ENCODE measurements at places on chromosomes 2 and 18.

DNA sequence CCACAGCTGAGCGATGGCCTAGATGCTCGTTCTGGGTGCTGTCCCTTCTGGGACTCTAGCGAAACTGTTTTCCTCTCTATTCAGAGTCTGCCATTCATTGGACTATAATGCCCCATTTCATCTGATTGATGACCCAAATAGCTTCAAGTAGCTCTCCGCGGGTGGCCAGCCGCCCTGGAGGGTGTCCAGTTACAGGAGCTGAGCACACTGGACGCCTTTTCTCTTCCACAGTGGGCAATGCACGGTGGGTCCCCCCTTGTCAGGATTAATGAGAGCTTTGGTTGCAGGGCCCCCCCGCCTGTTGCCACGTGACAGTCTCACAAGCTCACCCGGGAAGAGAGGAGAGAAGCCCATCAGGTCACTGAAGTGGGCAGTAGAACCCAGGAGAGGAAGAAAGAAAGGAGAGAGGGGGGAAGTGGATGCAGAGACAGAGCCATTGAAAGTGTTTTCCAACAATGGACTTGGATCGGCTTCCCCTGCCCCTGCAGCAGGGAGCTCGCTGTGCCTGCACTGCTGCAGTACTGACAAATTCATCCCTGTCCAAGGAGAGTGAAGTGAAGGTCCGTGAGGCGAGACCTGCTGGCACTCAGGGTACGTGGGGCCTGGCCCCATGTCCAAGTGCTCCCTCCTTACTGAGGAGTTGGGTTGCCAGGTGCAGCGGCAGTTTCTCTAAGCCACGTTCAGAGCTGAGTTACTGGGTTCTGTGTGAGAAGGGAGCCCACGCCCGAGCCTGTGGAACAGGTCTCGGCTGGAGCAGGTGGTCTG lies 44.8 kb downstream of the DIPK1C start:
- DNase-seq = no peak

- DNase-seq = no peak
Measured at GRCh38 chr2:19865151-19865550, 36.6 kb downstream of the TTC32 start.

DNA sequence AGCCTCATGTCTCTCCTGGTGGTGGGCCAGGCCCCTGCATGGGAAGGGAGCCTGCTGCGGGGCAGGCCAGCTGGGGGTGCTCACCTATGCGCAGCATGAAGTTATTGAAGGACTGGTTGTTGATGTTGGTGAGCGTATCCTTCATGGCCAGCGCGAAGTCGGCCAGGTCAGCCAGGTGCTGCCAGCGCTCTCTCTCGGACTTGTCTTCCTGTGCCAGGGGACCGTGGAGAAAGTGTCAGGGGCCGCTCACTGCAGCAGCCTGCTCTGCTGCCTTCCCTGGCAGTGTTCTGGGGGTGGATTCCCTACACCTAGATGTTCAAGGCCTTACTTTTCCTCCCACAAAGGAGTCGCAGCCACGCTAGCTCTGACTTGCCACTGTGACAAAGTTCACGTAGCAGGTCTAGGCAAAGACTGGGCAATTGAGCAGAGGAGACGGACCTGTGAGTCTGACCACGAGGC lies 28.2 kb downstream of the CENPO start:
- DNase-seq = no peak

- DNase-seq = no peak
Measured at GRCh38 chr2:101693991-101694588, 3.4 kb upstream of the MAP4K4 start.

GRCh38 chr2:119197126-119197405 lies 26.6 kb upstream of the STEAP3 start:
- DNase-seq = no peak

GRCh38 chr2:73089270-73090030 lies 17.9 kb upstream of the SFXN5 start:
- no peak for DNase-seq

DNA sequence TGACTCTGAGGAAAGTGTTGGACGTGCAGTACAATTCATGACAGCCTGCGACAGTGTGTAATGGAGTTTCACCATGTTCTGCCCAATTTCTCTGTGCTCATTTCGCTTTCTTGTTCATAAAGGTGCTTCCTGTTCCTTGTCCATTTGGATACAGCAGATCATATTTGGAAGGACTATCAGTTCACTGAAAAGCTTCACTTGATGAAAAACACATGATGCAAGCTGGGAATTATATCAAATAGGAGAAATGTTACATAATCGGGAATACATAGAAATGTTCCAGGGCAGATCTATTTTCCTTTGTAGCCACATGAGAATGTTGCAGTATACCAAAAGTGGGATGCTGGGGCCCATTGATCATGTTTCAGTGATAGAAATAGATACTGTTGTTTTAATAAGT lies 266.3 kb upstream of the SLC14A2 start:
- DNase-seq = no peak

DNA sequence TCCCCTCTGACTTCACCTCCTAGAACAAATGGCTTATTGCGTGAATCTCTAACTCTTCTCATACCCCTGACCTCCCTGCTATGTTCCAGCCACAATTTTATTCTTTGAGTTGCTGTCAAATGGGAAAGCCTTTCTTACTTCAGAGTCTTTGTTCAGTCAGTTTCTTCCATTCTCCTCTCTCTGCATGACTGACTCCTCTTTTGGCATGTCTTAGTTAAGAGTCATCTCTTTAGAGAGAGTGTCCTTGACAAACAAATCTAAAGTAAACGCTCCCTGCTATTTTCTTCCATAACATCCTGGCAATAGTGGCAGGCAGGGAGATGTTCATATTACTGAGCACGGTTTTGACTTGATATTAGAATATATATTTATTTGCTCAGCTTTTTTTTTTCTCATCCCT lies 170.7 kb upstream of the ERBB4 start:
- DNase-seq = no peak

DNA sequence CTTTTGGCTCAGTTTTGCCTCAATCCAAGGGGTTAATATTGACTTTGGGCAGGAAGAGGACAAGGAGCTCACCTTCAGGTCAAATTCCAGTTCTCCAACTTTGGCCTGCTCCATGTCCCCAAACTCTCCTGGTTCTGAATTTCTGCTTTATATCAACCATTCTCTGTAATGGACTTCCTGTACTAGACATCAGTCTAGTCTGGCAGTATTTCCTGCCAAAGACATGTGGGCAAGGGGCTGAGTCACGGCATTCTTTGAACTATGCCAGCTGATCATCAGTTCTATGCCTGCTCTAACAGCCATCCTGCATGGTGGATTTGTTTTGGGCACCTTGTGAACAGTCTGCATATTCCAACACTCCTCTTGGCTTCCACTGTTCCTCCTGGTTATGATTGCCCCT lies 199.4 kb downstream of the ZEB2 start:
- no peak for DNase-seq

DNA sequence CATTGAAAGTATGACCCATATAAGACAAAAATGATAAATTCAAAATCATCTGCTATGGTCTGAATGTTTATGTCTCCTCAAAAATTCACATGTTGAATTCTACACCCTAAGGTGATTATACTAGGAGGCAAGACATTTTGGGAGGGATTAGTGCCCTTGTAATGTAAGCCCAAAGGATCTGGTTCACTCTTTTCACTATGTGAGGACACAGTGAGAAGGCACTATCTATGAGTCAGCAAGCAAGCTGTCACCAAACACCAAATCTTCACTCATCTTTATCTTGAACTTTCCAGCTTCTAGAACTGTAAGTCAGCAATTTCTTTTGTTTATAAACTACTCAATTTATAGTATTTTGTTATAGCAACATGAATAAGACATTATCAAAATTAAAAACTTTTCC lies 284.7 kb upstream of the ZC3H15 start:
- DNase-seq = no peak

DNA sequence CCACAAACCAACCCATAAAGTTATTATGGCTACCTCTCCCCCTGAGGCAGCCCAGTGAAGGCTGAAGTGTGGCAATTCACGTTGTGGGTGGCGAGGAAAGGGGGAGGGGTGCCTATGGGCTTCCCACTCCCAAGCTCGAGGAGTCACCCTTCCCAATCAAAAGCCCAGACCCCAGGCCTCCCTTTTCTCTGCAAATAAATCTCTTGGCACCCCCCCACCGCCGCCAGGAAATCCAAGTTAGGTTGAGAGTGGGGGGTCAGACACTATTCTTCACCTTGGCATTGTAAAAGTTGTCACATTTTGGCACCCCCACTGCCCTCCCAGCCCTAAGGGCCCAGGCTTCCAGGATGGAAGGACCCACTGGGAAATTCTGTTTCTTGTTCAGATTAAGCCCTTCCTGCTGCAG lies 6.9 kb downstream of the ANKRD53 start:
- DNase-seq = no peak

- DNase-seq = no peak
Measured at GRCh38 chr2:160440888-160441287, 52.7 kb downstream of the RBMS1 start.

DNA sequence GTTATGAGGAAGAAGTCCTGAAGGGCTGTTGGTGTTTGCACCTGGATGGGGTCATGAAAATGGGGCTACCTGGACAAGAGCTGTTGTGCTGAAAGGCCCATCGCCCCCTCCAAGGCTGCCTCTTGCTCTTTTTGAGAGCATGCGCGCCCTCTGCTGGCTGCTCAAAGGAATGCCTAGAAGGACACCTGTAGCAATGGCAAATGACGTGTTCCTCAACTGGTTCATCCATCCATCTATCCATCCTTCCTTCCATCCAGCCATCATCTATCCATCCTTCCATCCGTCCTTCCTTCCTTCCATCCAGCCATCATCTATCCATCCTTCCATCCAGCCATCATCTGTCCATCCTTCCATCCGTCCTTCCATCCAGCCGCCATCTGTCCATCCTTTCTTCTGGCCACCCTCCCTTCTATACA lies 17.2 kb upstream of the RPL31 start:
- peak; percentile 67 for DNase-seq

DNA sequence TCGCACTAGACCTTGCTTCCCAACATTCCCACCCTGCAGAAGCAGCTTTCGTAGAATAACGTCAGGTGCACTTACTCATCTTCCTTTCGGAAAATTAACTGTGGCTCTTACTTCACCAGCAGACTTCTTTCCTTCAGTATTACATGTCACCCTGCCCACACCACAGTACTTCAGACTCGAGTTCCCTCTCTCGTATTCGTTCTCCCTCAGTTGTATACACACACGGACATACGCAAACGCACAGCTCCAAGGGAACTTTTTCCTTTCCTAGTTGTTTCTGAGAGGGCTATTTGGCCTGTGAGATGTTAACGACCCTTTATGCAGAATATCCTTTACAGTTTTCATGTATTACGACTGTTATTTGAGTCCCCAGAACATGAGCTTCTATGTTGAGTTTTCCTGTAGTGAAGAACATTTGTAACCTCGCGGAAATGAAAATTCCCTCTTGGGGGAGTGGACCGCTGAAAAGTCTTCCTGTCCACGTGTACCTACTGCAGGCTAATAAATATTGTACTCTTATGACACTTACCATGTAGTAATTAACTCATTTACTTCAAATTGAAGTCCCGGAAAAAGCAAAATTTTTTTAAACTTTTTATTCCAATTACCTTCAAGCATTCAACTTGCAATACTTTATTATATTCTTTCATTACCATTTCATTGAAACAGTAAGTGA lies 908 bp downstream of the ERLEC1 start:
- no peak for DNase-seq

- DNase-seq = no peak
Measured at GRCh38 chr18:7770908-7771307, 203.8 kb downstream of the PTPRM start.

DNA sequence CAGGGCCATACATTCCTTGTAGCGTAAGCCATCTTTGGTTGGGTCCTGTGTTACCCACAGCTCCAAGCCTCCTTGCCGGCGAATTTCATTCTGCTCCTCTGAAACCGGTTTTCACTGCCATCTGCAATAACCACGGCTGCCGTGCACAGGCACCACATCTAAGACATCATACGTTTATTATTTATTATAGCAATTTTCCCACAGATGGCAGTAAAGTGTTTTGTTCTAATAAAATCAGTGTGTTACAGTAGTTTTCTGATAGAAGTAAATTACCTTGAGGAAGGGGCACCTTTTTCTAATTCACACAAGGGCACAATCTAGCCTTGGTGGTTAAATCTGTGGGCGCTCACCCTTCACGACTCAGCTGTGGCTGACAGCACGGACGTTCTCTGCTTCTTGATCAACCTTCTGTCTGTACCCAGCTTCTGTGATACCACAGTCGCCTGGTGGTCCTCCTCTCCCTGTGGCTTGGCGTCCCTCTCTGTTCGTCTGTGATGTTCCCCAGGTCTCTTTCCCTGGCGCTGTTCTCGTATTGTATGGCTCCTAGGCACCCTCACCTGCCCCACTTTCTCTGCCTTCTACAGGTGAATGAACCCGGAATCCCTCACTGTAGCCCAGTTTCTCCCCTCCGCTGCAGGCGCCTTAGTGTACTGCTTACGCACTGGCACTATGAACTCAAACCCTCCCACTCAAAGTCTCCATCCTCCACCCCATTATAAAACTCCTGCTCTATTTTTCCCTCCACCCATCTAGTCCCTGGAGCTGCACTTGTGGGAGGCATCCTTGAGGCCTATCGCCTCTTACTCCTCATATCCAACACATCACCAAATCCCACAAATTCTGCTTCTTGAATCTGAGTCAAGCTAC lies 236.8 kb downstream of the DYSF start:
- DNase-seq = no peak

DNA sequence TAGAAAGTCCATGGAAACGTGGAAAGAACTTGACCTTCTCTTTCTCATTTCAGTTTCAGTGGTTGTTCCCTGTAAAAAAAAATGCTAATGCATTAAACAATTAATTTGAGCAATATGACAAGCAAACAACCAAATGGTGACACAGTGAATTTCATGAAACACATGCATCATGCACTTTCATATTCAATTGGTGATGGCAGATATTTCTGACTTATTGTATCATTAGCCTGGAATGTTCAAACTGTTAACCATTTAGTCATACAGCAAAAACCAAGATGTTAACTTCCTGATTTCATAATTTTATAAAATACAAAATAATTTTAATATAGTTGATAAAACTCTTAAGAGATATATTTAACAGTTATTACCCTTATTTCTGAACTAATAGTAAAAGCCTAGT lies 85.5 kb downstream of the SCN1A start:
- DNase-seq = no peak

GRCh38 chr2:28134262-28134812 lies 243.8 kb downstream of the BABAM2 start:
- DNase-seq = no peak

- DNase-seq = no peak
Measured at GRCh38 chr2:180125245-180125962, 118.3 kb upstream of the CWC22 start.

DNA sequence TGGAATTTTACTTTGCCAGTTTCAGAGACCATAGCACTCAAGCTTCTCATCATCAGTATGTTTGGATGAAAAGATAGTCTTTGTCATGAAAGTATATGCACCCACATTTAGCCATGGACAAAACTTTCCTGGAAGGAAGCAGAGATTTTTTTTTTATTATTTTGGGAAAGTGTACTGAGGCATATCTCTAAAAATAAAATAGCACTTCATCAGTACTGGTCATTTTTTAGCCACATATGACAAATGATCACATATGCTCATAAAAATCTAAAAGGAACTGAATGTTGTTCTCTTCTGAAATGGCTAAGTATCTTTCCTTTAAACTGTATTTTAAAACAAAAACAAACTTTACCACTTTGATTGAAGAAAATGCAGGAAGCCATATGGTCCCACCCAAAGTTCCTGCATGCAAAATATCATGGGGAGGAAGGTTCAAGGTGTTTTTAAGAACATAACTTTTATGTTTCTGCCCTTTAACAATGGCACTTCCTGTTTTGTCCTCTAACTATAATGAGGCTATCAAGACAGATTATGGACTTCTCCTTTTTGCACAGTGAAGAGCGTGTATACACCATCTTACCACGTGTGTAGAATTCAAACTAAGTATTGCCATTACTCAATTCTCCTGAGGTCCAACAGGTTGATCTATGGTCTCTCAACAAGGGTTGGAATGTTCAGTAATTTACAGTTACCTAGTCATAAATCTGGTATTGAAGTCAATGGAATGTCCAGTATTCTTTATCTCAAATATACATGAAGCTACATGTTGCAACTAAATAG lies 77.1 kb upstream of the SLC39A10 start:
- no peak for DNase-seq

Data from stimulated activated CD4-positive, alpha-beta T cell treated with anti-CD3 and anti-CD28 coated beads, Interleukin-1b, Interleukin-23, amount 100 ng/mL, for 1 hour (primary cell).